ENCODE measurements at places on chromosomes 7 and 10.

GRCh38 chr10:52688899-52689298, 83.7 kb downstream of the MBL2 start:
- DNase-seq: no peak

DNA sequence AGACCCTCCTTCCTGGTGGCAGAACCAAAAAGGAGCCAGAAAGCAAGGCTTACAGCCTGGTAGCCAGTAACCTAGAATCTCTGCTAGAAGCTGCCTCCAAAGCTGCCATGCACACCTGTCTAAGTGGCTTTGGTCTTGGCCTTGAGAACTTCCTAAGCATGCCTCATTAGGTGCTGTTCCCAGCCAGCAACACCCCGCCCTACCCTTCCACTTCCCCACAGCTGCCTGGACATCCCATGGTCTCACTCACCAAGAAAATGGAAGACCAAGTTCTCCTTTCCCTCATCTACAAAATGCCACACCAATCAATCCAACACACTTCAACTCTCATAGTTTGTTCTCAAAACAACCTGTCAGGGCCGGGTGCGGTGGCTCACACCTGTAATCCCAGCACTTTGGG, 4.2 kb downstream of the PSAP start:
- peak; percentile 72 for DNase-seq

DNA sequence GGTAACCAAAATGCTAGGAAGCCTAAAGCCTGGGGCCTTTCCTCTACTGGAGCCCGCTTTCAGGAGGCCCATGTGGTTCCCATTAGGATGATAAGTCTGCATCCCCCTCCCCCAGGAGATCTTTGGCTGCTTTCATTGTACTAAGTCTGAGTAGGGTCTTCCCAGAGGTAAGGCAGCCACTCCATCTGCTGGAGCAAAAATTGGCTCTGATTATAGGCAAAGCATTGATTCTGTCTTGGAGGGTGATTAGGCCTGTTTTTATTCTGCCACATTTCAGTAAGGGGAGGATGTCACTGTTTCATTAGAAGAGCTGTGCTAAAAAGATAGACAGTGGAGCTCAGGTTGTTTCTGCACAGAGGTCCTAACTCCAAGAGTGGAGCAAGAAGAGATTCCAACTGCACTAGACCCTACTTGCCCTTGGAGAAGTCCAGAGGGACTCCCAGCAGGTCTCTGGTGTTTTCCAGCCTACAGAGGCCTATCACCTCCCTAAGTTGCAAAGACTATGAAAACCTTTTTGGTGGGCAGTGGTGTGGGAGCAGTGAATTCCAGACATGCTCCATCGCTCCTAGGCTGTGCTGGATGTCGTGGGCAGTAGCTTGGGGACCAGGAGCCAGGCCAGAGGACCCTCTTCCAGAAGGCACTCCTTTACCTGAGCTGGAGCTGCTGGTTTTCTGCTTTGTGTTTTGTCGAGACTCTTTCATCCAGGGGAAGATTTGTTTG, 7.1 kb upstream of the HOXA2 start:
- DNase-seq: no peak

- DNase-seq: no peak
Measured at GRCh38 chr7:123115331-123115730, 84.4 kb downstream of the SLC13A1 start.

DNA sequence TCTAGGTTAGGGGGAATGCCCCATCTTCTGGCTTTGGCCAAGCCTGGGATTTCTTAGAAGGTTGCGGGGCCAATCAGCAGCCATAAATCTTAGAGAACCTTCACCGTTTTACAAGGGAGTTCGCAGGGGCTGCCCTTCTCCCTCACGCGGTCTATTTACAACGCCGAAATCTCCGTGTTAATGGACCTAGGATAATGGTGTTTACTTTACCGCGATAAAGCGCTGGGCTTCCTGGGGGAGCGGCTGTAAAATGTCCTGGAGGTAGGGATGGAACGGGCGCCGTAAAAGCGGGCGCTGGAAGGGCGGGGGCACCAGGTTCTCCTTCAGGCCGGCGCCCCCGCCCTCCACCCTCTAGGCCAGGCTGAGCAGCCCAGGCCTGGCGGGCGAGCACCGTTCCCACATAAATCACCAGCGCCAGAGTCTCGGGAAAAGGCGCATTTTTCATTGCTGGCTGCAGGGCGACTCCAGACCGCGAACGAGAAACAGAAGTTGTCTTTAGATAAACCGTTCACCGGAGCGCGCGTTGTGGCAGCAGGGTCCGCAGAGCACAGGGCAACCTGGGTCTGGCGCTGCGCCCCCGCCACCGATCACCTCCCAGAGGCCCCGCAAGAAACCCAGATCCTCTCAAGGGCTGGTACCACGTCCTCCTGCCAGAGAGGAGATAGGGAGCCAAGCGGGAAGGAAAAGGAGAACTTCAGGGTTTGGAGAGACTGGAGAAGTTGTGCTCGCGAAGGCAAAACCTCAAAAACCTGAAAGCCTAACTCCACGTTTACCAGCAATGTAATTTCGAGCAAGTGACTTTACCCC, 12.5 kb upstream of the NKX2-3 start:
- no peak for DNase-seq

DNA sequence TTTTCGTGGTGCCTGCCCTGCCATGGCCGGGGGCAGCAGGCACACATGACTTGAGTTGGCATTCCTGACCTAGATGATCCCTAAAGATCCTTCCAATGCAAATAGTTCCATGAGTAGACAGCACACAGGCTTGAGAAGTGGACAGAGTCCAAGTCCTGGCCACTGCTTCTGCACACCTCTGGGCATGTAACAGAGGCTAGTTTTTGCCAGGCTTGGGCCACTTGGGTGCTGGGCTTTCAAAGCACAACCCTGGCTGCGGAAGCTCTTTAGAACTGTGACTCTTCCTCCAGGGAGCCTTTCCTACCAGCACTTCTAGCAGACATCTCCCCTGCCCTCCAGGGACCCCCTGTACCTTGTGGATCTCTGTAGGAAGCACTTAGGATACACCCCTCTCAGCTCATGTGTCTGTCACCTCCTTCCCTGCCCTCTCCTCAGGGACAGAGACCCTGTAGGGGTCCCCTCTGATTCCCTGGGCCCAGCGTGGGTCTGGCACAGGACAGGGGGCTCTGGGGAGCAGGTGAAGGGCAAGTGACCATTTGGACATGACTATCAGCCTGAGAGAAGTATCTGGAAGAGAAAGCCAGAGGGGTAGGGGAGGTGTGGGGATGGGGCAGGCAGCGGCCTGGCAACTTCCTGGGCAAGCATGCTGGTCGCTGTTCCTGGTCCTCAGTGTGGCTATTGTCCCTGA, 36.2 kb downstream of the ZCCHC24 start:
- no peak for DNase-seq

DNA sequence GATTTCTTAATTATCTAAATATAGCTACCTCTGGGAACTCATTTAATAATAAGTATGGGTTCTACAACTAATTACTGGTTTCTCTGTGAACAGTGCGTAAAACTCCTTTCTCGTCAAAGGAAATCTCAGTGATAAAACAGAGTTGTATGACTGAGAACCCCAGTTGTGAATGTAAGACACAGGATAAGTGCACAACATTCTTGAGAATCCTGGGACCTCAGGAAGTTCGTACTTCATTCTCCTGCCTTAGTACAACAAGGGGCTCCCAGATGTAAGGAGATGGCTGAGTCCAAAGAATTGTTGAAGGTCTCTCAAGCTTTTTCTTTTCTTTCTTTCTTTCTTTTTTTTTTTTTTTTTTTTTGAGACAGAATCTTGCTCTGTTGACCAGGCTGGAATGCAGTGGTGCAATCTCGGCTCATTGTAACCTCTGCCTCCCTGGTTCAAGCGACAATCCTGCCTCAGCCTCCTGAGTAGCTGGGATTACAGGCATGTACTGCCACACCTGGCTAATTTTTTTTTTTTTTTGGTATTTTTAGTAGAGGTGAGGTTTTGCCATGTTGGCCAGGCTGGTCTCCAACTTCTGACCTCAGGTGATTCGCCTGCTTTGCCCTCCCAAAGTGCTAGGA, 12.5 kb downstream of the DENND10 start:
- no peak for DNase-seq

DNA sequence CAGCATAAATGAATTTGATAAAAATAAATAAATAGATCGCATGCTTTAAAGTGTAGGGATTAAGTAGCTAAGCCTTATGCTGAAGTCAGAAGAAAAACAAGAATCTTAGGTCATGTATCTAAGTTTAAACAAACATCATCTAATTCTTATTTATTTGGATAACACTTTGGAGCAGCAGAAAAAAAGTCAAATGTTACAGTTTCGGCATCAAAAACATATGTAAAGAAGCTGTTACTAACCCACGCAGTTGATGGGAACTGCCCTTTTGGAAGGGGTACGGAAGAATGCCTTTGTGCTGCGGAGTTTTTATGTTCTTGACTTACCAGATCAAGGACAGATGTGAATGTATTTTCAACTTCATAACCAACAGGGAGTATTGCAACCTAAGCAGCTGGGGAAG, 37.3 kb upstream of the HABP2 start:
- DNase-seq: no peak

DNA sequence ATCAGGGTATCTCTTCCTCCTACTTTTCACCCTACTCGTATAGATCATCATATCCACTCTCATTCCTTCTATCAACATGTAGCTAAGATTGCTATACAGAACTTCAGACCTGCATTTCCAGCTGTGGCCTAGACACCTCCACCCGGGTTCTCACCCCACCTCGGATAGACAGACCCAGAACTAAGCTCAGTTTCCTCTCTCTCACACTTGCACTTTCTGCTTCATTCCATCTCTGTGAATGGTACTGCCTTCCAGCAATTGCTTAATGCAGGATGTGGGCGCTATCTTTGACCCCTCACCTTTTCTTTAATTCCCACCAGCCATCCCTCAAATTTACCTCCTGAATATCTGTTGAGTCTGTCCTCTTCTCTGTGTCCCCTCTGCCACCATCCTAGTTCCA, 35.7 kb downstream of the AGK start:
- DNase-seq: no peak

All from inflammatory macrophage treated with lipopolysaccharide for 4 hours (primary cell).